ENCODE measurements at places on chromosomes 16 and 17. TPM values are rescaled to one million over a fixed set of nuclear protein-coding genes. Genes with fewer than 3 reads are reported as not detected.

TOM1L1 gene
- 54.6 TPM for total RNA-seq

DNA sequence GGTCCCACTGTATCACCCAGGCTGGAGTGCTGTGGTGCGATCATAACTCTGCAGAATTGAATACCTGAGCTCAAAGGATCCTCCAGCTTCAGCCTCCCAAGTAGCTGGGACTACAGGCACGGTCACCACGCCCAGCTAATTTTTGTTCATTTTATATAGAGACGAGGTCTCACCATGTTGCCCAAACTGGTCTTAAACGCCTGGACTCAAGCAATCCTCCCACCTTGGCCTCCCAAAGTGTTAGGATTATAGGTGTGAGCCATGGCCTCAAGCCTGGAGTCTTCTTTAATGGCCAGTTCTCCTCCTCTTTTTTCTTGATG lies 484 bp downstream of the CD300LB start:
- peak; percentile 15 for DNase-seq
- no peak overlapping the region for H3K27ac ChIP-seq
- peaks cover 6% of the 10 kb centered on the region for H3K27me3 ChIP-seq
- no peak overlapping the region for H3K4me3 ChIP-seq

KRTAP4-4 gene
- 7.7 TPM for total RNA-seq

GRCh38 chr17:82930043-82930923 lies 90.5 kb upstream of the ZNF750 start:
- no peak for DNase-seq
- peaks cover 82% of the 10 kb centered on the region for H3K36me3 ChIP-seq
- H3K27me3 ChIP-seq = no peaks in the 10 kb centered on the region
- H3K4me1 ChIP-seq = peaks cover 10% of the 10 kb centered on the region

SMIM22 gene
- total RNA-seq = 20.9 TPM

GRCh38 chr16:47779201-47780016 lies 318.3 kb downstream of the PHKB start:
- peaks cover 3% of the 10 kb centered on the region for H3K4me1 ChIP-seq
- H3K4me3 ChIP-seq = peak overlapping the region; percentile 26
- H3K27me3 ChIP-seq = no peaks in the 10 kb centered on the region
- DNase-seq = no peak
- no peak overlapping the region for H3K27ac ChIP-seq

DNA sequence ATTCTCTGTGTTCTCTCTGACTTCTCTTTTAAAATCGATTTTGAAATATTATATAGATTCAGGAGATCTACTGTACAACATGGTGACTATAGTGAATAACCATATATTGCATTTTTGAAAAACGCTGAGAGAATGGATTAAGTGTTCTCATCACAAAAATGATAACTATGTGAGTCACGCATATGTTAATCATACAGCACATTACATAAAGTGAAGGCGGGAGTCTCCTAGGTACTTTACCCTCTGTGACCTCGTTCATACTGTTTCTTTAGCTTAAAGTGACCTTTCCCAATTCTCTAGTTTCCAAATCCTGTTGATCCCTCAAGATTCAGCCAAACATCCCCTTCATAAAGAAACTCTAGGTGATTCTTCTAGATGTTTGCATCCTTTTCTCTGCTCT lies 3.1 kb upstream of the KRTAP3-2 start:
- no peak overlapping the region for H3K4me3 ChIP-seq
- no peaks in the 10 kb centered on the region for H3K27me3 ChIP-seq
- no peaks in the 10 kb centered on the region for H3K4me1 ChIP-seq
- H3K36me3 ChIP-seq = no peaks in the 10 kb centered on the region
- H3K27ac ChIP-seq = no peak overlapping the region

- DNase-seq = no peak
- peaks cover 7% of the 10 kb centered on the region for H3K4me1 ChIP-seq
- H3K4me3 ChIP-seq = no peak overlapping the region
These were observed 47.5 kb downstream of the FOXL1 start for GRCh38 chr16:86625821-86626220.

DNA sequence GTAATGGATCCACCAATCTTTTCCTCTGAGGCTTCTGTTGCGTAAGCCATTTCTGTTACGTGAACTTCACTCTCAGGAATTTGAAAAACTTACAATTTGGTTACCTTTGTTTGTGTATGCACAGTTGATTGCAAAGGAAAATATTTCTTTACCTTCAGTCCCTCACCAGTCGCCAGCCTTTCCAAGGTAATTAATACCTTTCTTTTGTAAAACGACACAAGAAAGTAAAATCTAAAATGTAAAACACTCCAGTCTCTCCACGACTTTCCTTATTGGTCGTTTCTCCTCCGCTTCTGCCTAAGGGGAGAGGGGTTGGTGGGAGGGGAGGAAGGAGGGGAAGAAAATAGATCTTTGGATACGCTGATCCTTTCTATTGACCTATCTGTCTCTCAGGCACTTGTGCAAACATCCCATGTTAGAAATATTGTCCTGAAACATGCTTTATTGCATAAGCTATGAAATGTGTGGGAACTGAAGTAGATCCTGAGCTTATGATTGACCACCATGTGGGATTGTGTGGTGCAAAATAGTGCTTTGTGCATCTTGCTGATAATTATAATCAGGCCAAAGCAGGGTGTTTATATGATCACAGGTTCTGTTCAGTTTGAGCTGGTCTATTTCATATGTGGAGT lies 32.4 kb upstream of the EFCAB13 start:
- peaks cover 4% of the 10 kb centered on the region for H3K36me3 ChIP-seq
- H3K27ac ChIP-seq = no peak overlapping the region
- no peak for DNase-seq
- peaks cover 21% of the 10 kb centered on the region for H3K4me1 ChIP-seq

TEX14 gene
- total RNA-seq = 0.32 TPM

GRCh38 chr16:72091217-72091616 lies 2.2 kb downstream of the TXNL4B start:
- peaks cover 41% of the 10 kb centered on the region for H3K36me3 ChIP-seq
- H3K4me3 ChIP-seq = no peak overlapping the region
- no peak for DNase-seq
- H3K27me3 ChIP-seq = no peaks in the 10 kb centered on the region

- no peak for DNase-seq
- H3K36me3 ChIP-seq = no peaks in the 10 kb centered on the region
- no peaks in the 10 kb centered on the region for H3K27me3 ChIP-seq
- H3K4me1 ChIP-seq = no peaks in the 10 kb centered on the region
- no peak overlapping the region for H3K27ac ChIP-seq
These were observed 10.4 kb upstream of the GJD3 start for GRCh38 chr17:40374821-40375498.

DNA sequence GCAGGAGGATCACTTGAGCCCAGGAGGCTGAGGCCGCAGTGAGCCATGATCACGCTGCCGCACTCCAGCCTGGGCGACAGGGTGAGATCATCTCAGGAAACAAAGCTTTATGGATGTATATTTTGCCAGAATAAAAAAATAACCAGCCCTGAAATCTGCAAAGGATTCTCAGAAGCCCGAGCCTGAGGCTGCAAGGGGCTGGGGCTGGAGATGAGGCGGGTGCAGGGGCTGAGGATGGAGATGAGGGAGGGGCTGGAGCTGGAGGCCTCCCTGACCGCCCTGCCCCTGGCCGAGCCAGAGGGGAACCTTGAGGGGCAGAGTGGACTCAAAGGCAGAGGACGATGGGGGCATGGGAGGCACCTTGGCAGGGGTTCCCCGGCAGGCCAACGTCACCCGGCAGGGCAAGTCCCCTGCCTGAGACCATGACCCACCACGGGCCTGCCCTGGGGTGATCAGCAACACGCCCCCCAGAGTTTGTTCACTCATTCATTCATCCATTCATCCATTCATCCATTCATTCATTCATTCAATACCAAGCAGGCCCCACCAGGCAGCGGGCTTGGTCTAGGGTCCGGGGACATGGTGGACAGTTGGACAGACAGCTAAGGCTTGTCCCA lies 32.5 kb downstream of the PIEZO1 start:
- no peaks in the 10 kb centered on the region for H3K27me3 ChIP-seq
- H3K36me3 ChIP-seq = peaks cover 5% of the 10 kb centered on the region
- H3K27ac ChIP-seq = no peak overlapping the region
- peaks cover 25% of the 10 kb centered on the region for H3K4me1 ChIP-seq

GRCh38 chr16:18833707-18834505 lies 32.6 kb upstream of the ARL6IP1 start:
- H3K27me3 ChIP-seq = no peaks in the 10 kb centered on the region
- DNase-seq = no peak
- no peak overlapping the region for H3K4me3 ChIP-seq
- H3K36me3 ChIP-seq = peaks cover 100% of the 10 kb centered on the region
- no peak overlapping the region for H3K27ac ChIP-seq

PRAC2 gene
- total RNA-seq = not detected

DNA sequence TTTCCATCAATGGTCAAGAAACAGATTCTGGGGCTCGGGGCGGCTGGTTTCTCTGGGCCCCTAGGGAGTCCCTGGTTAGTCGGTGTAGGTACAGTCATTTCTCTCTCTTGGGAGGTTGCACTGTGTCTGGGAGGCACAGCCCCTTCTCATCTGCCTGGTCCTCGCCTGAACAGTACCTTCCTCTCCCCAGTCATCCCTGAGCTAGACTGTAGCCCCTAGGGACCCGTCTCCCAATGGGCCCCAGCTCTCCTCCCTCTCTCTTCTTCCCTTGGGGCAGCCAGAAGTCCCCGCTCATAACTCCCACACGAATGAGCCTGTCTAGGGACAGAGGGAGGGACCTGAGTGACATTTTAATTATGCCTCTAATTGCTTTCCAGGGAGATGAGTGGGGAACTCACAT lies 20.2 kb upstream of the CPSF4L start:
- H3K4me1 ChIP-seq = peaks cover 57% of the 10 kb centered on the region
- H3K27me3 ChIP-seq = no peaks in the 10 kb centered on the region
- H3K36me3 ChIP-seq = peaks cover 30% of the 10 kb centered on the region
- H3K27ac ChIP-seq = no peak overlapping the region
- H3K4me3 ChIP-seq = no peak overlapping the region

DNA sequence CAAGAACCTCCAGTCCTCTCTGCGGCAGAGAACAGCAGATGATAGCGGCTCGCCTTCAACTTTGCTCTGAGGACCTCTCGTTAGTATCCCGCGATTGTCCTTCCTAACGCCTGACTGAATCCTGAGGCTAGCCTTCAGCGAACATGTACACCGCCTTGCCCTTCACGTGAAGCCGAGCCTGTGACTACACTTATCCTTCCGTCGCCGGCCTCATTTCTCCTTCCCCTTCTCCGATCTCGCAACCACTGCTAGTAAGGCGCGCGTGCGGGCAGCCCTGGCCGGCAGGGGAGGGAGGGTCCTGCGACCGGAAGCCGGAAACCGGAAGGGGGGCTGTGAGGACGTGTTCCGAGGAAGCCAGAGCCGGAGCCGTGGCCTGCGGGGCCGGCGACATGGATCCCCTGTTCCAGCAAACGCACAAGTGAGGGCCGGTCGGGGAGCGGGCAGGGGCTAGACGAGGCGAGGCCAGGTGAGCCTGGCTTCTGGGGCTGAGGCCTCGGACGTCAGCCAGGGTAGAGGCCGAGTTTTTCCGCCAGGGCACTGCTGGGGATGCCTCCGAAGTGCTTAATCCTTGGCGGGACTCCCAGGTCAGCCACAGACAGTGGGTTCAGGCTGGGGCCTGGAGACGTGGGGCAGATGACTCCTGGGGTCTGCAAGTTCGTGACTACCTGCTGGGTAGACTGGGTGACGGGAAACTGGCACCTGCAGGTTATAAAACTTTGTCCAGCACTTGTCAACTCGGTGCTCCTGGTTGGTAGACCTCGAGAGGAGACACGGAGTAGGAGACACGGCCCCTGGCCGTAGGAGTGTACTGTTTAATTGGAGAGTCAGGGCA lies at the start of gene GOSR2:
Gene GOSR2 (plus strand): TSS at position 357 of the 832 bp plus-strand sequence. CDS start 33 bp downstream, at position 390.
- DNase-seq = peak; percentile 92
- H3K27ac ChIP-seq = peak within 1 kb of the TSS; percentile 95
- H3K4me3 ChIP-seq = peak within 1 kb of the TSS; percentile 84
- peaks cover 46% of the 10 kb centered on the region for H3K4me1 ChIP-seq
- no peaks in the 10 kb centered on the region for H3K36me3 ChIP-seq

GRCh38 chr16:84931506-84931905 lies 79.8 kb downstream of the ZDHHC7 start:
- no peak overlapping the region for H3K27ac ChIP-seq
- H3K27me3 ChIP-seq = no peaks in the 10 kb centered on the region
- peaks cover 40% of the 10 kb centered on the region for H3K4me1 ChIP-seq
- no peak for DNase-seq

DNA sequence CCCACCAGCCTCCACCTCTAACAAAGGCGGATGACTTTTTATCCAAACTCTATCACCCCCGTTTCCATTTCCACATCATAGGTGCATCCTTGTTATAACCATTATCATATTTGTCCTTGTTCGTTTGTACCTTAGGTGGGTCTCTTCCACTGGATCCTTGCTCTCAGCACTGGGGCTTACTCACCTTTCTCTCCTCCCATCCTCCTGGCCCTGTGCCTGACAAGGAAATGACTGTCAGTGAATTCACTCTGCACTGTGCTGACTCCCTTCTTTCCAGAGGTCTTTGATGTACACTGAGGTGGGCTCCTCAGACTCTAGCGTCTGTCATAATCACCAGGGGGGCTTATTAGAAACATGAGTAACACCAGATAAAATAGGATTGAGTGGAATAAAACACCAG lies 3.1 kb downstream of the GSG1L2 start:
- no peaks in the 10 kb centered on the region for H3K4me1 ChIP-seq
- H3K36me3 ChIP-seq = no peaks in the 10 kb centered on the region
- no peak overlapping the region for H3K27ac ChIP-seq
- DNase-seq = no peak

- H3K4me1 ChIP-seq = no peaks in the 10 kb centered on the region
- no peak overlapping the region for H3K27ac ChIP-seq
- H3K36me3 ChIP-seq = no peaks in the 10 kb centered on the region
- no peak for DNase-seq
- H3K4me3 ChIP-seq = no peak overlapping the region
- peaks cover 80% of the 10 kb centered on the region for H3K27me3 ChIP-seq
These were observed 85.8 kb upstream of the SEC14L1 start for GRCh38 chr17:77054936-77055335.

DNA sequence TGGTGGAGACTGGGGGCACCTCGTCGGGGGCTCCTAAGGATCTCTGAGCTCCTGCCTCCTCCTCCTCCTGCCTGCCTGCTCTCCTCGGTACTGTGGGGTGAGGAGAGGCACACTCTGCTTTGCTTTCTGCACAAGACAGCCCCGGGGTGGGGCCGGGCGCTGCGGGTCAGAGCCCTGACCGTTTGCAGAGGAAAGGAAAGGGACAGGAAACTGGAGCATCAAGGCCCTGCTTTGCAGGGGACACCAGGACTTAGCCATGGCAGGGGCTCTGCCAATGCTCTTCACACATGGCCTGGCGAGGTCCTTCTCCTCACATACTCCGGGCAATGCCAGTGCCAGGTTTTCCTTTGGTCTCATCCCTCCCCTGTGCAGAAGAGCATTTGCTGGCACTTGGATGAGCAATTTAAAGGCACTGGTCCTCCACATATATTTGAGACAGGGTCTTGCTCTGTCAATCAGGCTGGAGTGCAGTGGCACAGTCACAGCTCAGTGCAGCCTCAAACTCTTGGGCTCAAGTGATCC lies 23.8 kb upstream of the DOC2B start:
- peaks cover 3% of the 10 kb centered on the region for H3K27me3 ChIP-seq
- DNase-seq = no peak
- H3K4me1 ChIP-seq = peaks cover 2% of the 10 kb centered on the region
- H3K4me3 ChIP-seq = no peak overlapping the region
- no peak overlapping the region for H3K27ac ChIP-seq

All from suprapubic skin (tissue), 4 donors.